Vagina (tissue), 2 donors: ENCODE measurements at places on chromosomes 5 and 9.
A peak's percentile ranks its signal among the peaks of the same experiment; 100 is the strongest.

DNA sequence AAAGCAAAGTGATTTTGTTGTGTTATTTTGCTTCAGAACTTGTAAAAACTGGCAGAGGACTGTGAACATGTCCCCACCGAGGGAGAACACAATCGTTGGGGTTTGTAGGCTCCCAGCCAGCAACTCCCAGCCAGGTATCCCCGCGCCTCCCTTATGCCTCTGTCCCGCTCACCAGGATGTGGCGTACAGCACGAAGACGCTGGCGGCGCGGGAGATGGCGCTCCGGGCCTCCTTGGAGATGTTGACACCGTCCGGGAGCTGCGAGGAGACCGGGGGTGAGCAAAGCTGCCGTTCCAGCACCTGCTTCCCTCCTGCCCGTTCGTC is 630 bp downstream of the POLE3 start:
- DNase-seq, result no peak

DNA sequence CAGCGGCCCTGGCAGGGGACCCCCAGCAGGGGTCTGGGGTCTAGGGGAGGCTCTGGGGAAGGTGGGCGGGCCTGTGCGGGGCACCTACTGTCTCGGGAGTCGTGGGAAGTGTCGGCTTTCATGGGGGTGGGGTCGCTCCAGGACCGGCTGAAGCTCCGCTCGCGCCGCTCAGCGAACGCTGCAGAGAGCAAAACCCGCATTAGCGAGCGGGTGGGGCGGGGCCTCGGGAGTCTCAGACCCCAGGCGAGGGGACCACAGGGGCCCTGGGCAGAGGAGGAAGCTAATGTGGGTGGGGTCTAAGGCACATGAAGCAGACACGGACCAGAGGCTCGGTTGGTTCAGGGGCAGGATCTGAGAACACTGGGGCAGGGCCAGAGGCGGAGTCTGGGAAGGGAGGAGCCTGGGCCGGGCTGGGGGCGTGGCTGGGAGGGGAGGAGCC is 5.5 kb downstream of the NSMF start:
- no peak for DNase-seq

DNA sequence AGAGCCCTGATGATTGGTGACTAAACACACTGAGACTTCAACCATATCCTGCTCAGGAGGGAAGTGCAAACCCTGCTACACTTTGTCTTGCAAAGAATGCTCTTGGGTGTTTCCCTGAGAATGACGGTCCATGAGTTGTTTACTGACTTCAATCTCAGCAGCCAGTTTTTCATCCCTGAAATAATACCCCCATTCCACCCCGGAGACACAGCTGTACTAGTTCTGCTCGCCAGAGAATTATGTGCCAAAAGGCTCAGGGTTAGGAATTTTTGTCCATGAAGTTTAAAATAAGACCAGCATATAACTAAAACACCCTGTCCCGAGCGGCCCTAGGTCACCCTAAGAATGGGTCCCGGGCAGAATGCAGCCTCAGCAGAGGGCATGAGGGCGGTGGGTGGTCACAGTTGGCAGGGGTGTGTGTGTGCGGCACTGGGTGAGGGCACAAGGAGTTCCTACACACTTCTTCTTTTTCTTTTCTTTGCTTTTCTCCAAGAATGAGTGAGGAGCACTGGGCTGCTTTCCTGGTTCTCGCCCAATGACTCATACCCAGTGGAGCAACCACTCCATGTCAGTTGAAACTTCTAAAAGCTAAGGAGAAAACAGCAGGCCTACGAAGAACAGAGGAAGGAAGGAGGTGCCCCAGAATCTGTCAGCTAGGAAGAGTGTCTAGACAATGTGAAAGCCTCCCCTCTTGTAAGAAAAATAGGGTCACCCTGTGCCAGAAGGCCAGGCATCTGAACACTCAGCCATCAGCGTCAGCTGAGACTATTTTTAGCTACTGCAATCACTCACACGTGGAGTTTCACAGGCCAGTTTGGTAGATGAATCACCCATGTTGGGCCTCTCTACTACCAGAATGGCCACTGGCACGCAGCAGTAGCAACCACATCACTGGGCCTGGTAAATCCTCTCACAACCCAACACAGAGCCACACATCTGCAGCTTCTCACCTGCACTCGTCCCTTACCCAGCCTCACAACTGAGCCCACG is 105.9 kb downstream of the DPYSL3 start:
- peak; percentile 96 for DNase-seq

DNA sequence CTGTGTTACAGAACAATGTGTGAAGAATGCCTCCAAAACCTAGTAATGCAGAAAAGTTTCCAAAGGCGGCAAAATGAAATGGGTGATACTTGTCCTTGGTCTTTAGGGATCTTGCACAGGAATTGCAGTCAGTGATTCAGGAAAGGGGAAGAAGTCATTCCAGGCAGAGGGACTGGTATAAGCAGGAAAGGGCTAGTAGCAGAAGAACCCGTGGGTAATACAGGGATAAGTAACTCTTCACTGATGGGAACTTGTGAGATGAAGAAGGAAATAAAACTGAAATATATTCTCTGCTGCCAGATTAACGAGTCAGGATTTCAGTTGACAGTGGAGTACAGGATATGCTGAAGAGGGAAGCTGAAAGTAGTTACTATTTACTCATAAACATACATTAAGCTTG is 1.2 kb downstream of the SRFBP1 start:
- DNase-seq, result no peak

GRCh38 chr5:125564317-125564975 is 818.0 kb upstream of the ZNF608 start:
- DNase-seq, result no peak

DNA sequence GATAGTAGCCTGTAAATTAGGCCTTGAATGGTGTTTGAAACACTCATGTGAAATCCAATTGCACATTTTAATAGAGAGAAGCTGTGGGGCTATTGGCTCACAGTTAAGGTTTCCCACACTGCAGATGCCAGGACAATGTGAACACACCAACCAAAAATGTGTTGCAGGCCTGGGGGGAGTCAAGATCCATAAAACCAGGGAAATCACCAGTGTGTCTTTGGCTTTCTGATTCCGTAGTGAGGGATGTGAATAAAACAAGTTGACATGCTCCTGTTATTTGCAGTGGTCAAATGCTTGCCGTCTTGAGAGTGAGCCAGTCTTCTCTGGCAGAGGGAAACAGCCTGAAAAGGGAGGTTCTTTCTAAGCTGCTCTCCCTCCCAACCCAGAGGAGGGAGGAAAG is 79.0 kb downstream of the ZNF462 start:
- DNase-seq, result no peak

DNA sequence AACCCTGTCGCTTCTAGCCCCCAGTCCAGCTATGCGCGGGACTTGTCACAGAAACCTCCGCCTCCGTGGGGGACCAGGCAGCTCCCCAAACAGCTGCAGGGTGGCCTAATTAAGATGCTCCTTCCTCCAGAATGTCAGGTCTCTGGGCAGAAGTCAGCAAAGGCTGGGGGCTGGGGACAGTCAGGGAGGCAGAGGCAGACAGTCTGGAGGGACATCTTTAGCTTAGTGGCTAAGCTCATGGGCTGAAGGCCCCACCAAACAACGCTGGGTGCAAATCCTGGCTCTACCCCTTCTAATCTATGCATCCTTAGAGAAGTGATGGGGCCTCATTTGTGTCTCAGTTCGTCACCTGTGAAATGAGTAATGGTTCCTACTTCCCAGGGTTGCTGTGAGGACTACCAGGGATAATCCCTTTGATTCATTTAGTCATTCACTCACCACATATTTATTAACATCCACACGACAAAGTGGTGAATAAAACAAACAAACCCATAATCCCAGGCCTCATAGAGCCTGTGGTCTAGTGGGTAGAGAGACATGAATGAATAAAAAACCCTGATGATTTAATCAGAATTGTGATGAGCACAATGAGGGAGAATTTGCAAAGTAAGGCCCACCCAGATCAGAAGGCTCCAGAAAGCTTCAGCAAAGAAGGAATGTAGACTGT is 20.2 kb upstream of the MED27 start:
- DNase-seq, result no peak

DNA sequence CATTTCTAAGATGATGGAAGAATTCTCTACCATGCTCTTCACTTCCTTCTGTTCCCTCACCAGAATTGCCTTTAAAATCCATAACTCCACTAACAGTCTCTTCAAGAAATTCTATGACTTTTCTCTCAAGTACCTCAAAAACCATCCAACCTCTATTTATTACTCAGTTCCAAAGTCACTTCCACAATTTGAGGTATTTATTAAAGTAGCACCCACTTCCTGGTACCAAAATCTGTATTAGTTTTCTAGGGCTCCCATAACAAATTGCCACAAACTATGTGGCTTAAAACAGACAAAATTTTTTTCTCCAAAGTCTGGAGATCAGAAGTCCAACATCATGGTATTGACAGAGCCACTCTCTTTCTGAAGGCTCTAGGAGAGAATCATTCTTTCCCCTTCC is 4.9 kb upstream of the SPTLC1 start:
- DNase-seq, result no peak

- DNase-seq, result no peak
Observed at GRCh38 chr5:63008195-63008594, 429.6 kb downstream of the LRRC70 start.

- DNase-seq, result no peak
Observed at GRCh38 chr5:73691302-73692080, 65.5 kb downstream of the ARHGEF28 start.

GRCh38 chr9:13049223-13049622 is 230.3 kb downstream of the MPDZ start:
- DNase-seq, result no peak

- DNase-seq, result no peak
Observed at GRCh38 chr5:135218486-135218755, 180.6 kb downstream of the MACROH2A1 start.

DNA sequence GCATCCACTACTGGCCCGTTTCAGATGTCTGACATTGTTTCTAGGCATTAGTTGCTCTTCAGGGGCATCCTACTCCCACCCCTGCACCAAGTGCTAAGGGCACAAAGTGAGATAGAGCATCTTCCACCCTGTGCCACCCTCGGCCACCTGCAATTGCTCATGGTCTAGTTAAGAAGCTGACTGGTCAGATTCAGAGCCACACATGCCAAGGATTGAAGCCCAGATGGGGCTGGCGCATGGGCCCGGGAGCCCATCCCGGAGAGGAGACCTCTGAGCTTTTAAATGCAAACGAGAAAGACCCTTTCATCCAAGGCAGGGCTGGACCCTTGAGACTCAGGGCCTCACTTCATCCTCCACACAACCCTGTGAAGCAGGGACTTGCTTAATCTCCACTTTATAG is 28.5 kb downstream of the HRH2 start:
- DNase-seq, result no peak
